ENCODE measurements at places on chromosomes 13 and 19. TPM values are rescaled to one million over a fixed set of nuclear protein-coding genes. Genes with fewer than 3 reads are reported as not detected.

GRCh38 chr13:39692660-39693438 lies 37.4 kb downstream of the COG6 start:
- peaks cover 5% of the 10 kb centered on the region for H3K36me3 ChIP-seq
- no peak for DNase-seq
- peaks cover 13% of the 10 kb centered on the region for H3K4me1 ChIP-seq
- H3K27me3 ChIP-seq = no peaks in the 10 kb centered on the region
- H3K4me3 ChIP-seq = no peak overlapping the region
- no peak overlapping the region for H3K27ac ChIP-seq

Gene SIGLEC8
- total RNA-seq = not detected

GRCh38 chr13:30738526-30739236 lies 3.3 kb downstream of the ALOX5AP start:
- H3K27ac ChIP-seq = no peak overlapping the region
- H3K4me3 ChIP-seq = no peak overlapping the region
- peaks cover 77% of the 10 kb centered on the region for H3K4me1 ChIP-seq
- no peak for DNase-seq
- H3K36me3 ChIP-seq = peaks cover 6% of the 10 kb centered on the region

DNA sequence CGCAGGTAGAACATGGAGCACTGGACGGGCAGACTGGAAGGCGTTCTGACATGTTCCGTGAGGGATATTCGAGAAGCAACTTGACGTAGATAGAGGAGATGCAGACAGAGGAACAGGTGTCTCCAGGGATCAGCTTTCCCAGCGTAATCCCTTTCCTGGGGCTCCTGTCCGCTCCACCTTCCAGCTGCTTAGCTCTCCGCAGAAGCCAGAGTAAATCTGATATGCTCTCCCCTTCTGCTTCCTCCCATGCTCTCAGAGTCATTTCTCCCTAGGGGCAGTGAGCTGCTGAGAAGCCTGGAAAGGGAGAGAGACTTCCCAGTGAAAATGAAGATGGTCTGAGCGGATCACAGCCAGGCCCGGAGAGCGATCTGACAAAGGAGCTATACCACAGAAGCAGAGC lies 23.0 kb upstream of the OLFM4 start:
- no peaks in the 10 kb centered on the region for H3K36me3 ChIP-seq
- no peaks in the 10 kb centered on the region for H3K4me1 ChIP-seq
- no peak for DNase-seq
- no peak overlapping the region for H3K27ac ChIP-seq
- H3K4me3 ChIP-seq = no peak overlapping the region
- peaks cover 15% of the 10 kb centered on the region for H3K27me3 ChIP-seq

Gene EFNB2
- total RNA-seq = 0.14 TPM

GRCh38 chr19:55442372-55442961 lies 633 bp downstream of the SHISA7 start:
- peaks cover 16% of the 10 kb centered on the region for H3K4me1 ChIP-seq
- H3K27ac ChIP-seq = no peak overlapping the region
- peaks cover 59% of the 10 kb centered on the region for H3K27me3 ChIP-seq
- no peak overlapping the region for H3K4me3 ChIP-seq

Gene KCTD12
- total RNA-seq = 9.9 TPM

- peaks cover 21% of the 10 kb centered on the region for H3K4me1 ChIP-seq
- H3K36me3 ChIP-seq = no peaks in the 10 kb centered on the region
- no peak overlapping the region for H3K4me3 ChIP-seq
- H3K27me3 ChIP-seq = peaks cover 10% of the 10 kb centered on the region
- no peak overlapping the region for H3K27ac ChIP-seq
- DNase-seq = peak; percentile 76
Measured at GRCh38 chr19:48745208-48745995, 1.3 kb downstream of the IZUMO1 start.
